ENCODE measurements at places on chromosomes 7 and 10.

GRCh38 chr7:40329601-40330153, 194.9 kb downstream of the SUGCT start:
- DNase-seq = peak; percentile 58

GRCh38 chr7:92732316-92733036, 103.9 kb downstream of the CDK6 start:
- no peak for DNase-seq

DNA sequence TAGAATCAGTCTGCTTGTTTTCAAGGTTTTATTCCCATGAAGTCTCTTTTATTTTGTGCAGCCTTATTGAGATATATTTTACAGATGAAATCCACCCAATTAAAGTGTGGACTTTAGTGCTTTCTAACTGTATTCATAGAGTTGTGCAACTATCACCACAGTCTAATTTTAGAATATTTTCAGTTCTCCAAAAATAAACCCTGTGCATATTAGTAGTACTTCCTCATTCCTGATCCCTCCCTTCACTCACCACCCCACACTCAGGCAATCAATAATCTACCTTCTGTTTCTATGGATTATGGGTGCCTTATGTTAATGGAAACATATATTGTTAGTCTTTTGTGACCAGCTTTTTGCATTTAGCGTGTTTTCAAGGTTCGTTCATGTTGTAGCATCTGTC, 185.7 kb upstream of the TMEM72 start:
- DNase-seq = no peak

DNA sequence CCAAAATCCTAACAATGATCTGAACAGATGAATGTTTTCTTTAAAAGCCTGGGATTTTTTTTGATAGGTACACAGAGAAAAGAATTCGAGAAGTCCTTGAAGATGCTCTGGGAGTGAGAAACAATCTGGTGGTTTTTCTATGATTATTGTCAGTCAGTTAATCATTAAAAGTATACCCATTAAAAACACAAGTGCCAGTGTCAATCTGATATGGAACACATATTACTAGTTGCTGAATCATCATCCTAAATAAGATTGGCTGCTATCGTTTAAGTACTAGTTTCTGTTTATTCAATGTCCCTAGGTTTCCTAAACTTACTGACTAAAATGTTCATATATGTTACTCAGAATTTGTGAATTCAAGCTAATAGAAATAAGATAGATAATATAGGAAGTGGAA, 16.1 kb downstream of the COL28A1 start:
- no peak for DNase-seq

DNA sequence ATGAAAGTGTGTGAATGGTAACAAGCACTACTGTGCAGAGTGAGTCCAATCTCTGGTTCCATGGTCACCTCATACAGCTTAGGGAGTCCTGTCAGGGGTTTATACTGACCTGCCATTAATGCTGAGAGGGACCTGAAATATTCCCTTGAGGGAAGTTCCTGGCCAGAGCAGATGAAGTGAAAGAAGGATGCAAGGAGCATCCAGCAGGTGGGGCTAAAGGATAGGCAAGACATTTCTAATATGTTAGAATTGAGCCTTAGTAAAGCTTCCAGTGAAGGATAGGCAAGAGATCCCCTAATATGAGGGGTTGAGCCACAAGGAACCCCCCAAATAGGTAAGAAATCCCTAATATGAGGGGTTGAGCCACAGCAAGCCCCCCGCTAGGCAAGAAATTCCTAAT, 25.5 kb upstream of the FAM221A start:
- DNase-seq = peak; percentile 24

GRCh38 chr7:112414855-112415490, 35.3 kb upstream of the IFRD1 start:
- peak; percentile 25 for DNase-seq

GRCh38 chr7:4661871-4662270, 20.2 kb upstream of the FOXK1 start:
- DNase-seq = no peak

DNA sequence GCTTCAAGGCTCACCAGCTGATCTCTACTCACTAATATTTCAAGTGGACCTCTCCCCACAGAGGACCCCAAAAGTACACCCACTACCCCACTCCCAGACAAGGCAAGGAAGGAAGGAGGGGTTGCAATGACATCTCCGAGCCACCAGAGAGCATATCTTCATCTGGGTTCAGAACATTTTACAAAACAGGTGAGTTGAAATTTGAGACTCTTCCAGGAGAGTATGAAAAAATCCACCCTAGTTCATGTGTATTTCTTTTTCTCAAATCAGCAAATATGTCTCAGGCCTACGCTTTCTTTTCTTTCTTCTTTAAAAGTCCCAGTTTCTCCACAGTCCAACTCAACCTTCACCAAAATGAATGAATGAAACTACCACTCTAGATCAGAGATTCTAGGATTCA, 61.9 kb downstream of the SGMS1 start:
- peak; percentile 31 for DNase-seq

- no peak for DNase-seq
Measured at GRCh38 chr10:131889755-131890154, 11.1 kb upstream of the PPP2R2D start.

GRCh38 chr10:87640043-87640442, 19.6 kb upstream of the PAPSS2 start:
- no peak for DNase-seq

GRCh38 chr10:99337311-99337811, 8.2 kb downstream of the CNNM1 start:
- no peak for DNase-seq

DNA sequence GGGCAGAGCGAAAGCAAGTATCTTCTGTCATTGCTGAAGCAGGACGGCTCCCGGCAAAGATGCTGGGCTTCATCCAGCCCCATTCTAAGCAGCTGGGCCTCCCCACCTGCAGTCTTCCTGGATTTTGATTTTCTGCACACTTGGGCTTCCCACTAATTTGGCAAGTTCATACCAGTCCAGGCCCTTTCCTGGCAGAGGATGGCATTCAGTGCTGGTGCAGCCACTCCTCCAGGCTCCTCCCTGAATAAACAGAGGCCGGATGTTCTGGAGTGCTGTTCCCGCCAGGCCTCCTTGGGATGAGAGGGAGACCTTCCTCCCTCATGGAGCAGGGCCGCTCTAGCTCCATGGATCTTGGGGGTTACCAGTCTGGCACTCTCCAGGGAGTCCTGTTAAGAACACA, 3.4 kb downstream of the BAG3 start:
- no peak for DNase-seq

- DNase-seq = no peak
Measured at GRCh38 chr7:41232086-41232485, 470.8 kb downstream of the INHBA start.

DNA sequence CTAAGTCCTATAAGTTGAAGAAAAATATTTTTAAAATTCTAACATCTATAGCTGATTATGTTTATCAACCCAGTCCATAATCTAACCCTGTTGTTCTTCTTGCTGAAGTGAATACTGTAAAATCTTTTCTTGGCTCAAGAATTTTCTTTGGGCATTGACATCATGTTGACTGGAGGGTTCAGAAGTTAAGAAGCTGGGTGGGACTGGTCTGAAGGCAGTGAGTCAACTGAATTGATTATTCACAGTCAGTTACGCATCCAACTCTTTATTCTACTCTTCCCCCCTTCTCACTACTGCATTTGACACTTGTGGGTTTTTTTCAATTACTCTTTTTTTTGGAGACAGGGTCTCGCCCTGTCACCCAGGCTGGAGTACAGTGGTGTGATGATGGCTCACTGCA, 31.0 kb downstream of the DENND2A start:
- no peak for DNase-seq

- DNase-seq = no peak
Measured at GRCh38 chr10:30974355-30974754, 57.3 kb downstream of the ZNF438 start.

All from GM12865 (cell line).